ENCODE measurements at places on chromosomes 7 and 10.

DNA sequence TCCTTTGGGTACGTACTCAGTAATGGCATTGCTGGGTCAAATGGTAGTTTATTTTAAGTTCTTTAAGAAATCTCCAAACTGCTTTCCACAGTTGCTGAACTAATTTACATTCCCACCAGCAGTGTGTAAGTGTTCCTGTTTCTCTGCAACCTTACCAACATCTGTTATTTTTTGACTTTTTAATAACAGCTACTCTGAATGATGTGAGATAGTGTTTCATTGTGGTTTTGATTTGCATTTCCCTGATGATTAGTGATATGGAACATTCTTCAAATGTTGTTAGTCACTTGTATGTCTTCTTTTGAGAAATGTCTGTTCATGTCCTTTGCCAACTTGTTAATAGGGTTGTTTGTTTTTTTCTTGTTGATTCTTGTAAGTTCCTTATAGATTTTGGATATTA is 558.9 kb downstream of the SH2D4B start:
- no peak for DNase-seq

DNA sequence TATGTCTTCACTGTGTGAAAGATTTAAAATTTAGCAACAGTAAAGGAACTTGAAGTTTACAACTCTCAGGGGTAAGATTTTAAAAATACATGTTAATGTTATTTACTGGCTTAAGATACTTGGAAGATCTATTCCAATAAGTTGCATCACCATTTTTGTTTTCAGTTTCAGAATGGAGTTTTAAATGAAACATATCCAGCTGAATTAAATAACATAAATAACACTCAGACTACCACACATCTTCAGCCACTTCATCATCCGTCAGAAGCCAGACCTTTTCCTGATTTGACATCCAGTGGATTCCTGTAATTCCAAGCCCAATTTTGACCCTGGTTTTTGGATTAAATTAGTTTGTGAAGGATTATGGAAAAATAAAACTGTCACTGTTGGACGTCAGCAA is 44.3 kb downstream of the AHR start:
- no peak for DNase-seq

DNA sequence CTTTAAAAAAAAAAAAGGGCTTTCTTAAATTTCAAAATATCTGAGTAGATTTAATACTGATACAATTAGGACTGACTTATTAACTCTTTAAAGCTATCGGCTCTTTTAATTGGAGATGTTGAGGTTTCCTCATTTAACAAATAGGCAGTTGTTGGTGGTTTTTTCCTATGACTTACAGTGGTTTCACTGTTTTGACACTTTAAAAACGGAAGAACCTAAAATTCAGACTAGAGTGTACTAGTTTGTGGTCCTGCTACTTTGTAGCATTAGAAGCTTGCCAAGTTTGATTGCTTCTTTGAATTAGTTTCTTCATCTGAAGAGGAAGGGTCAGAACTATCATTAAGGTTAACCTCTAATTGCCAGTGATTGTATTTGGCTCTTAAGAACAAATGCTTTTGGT is 27.7 kb downstream of the CUL1 start:
- DNase-seq, result no peak

GRCh38 chr7:155889636-155890511 is 77.6 kb upstream of the SHH start:
- no peak for DNase-seq

GRCh38 chr7:46572691-46573090 is 651.6 kb upstream of the IGFBP3 start:
- DNase-seq, result no peak

DNA sequence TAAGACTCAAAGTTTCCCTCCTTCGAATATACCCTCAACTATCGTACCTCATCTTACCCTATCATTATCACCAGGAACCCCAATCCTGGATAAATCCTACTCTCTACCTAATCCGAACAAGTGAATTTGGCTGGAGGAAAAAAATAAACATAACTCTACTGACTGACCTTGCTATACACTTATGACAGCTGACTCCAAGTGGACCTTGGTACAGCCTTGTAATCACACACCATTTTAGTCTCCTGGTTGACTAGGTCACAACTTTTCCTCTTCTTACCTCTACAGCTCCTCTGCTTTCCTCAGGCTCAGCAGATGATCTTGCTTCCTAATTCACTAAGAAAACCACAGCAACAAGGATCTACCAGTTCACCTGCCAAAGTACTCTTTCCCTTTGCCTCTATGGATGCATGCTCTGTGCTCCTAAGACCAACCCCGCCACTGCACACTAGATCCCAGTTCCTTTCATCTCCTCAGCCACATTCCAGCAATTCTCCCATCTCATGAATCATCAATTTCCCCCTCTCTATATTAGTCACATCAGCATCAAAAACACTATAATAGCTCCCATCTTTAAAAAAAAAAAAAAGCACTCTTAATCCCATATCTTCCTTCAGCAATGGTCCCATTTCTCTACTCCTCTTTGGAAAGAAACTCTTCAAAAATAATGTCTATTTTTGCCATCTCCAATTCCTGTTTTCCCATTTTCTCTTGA is 35.5 kb downstream of the COA1 start:
- DNase-seq, result no peak

DNA sequence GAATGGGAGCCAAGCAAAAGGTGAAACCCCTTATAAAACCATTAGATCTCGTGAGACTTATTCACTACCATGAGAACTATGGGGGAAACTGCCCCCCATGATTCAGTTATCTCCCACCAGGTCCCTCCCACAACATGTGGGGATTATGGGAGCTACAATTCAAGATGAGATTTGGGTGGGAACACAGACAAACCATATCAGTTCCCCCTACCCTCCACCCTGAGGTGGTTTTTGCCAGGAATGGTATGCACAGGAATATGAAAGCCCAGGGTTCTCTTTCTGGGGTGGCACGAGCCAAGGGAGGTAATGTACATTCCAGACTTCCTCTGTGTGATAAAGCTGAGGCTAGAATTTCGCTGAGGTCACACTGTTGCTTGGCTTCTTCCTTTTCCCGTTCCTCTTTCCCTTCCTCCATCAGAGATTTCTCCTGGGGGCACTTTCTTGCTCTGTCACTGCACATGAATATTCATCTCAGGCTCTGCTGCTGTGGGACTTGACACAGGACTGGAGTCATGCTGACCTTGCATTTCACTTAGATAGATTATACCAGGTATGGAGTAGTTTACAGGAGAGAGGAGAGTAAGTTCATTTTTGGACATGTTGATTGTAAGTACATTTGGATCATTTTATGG is 347.0 kb upstream of the MTPN start:
- no peak for DNase-seq

DNA sequence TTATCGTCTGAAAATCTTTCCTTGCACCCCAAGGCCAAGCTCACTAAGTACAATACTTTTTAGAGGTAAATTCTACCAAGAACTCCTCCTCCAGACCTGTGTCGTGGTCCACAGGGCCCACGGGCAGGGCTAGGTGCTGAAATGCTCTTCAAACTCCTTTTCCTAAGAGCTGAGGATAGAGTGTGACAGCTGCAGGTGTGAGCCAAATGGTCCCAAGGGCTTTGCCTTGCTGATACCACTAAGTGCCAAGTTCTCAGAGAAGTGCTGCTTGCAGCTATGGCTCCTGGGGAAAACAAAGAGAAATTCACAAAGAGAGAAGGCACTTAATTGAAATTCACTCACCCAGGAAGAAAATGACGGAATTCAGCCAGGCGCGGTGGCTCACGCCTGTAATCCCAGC is 868.9 kb upstream of the AUTS2 start:
- no peak for DNase-seq

- DNase-seq, result no peak
Measured at GRCh38 chr10:48634984-48635557, 30.2 kb upstream of the ARHGAP22 start.

DNA sequence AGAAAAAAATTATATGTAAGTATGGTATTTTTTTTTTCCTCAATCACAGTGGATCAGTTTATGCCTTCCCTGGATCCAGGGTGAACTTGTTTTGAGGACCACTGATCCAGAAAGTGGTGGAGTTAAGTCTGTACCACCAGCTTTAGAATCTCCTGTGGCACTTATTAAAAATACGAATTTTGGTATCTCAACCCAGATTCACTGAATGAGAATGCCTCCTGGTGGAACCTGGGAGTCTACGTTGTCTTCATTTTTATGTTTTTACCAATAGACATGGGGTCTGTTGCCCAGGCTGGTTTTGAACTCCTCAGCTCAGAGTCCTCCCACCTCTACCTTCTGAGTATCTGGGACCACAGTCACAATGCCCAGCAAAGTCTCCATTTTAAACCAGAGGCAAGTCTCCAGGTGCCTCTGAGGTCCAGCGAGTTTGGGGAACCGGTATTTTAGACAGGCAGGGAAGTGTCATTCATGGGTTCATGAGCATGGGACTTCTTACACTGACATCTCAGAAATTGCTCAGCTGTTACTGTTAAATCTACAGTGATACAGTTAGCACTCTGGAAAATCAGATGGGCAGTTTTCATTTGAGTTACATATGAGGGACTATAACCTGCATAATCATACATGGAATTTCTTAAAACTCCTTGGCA is 200.9 kb downstream of the AUTS2 start:
- DNase-seq, result no peak

DNA sequence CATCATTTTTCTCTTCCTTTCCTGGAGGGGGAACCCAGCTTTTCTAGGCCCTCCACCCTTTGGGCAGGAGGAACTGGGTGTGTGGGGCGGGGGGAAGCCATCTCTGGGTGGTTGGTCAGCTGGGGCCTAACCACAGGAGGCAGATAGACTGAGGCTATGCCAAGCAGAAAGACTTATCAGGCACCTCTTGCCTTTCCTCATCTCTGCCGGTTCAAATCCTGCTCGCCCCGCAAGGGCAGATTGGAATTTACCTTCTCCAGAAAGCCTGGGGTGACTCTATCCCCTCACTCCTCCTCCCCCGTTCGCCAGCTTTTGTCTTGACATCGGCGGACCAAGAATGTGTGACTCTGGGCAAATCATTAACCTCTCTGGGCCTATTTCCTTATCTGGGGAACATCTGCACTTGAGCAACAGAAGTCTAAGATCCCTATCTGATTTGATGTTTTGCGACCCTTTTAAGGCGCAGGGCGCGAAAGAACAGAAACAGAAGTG is 584 bp upstream of the GARS1 start:
- DNase-seq, result no peak

DNA sequence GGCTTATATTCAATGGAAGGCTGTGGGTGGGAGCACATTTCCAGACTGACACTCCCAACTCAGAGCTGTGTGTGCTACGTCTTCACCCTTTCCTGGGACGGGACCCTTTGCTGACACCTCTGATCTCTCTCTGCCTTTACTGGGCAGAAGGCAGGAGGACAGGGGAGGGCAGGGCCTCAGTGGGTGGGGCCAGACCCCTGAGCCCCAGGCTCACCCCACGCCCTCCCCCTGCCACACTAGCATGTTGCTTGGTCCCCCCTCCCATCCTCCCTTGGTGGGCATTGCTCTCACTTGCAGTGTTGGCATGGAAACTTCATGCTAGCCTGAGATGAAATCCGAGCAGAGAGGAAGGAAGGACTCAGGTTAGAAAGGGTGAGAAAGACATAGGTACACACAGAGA is 18.4 kb downstream of the TMEM273 start:
- no peak for DNase-seq

DNA sequence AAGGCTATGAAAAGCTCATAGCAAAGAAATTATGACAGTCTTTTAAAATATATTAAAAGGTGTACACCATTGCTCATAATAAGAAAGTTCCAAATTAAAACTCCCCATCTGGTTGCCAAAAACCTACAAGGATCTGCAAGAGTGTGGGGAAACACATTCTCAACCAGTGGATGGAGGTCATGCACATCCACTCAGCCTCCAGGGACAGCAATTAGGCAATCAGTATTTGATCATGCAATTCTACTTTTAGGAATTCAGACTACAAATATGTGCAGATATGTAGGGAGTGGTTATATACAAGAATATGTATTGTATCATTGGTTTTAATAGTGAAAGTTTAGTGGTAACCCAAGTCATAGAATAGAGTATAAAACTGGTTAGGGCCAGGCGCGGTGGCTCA is 157.8 kb downstream of the FGFR2 start:
- DNase-seq, result no peak

GRCh38 chr10:130956251-130956650 is 355.3 kb downstream of the TCERG1L start:
- no peak for DNase-seq

DNA sequence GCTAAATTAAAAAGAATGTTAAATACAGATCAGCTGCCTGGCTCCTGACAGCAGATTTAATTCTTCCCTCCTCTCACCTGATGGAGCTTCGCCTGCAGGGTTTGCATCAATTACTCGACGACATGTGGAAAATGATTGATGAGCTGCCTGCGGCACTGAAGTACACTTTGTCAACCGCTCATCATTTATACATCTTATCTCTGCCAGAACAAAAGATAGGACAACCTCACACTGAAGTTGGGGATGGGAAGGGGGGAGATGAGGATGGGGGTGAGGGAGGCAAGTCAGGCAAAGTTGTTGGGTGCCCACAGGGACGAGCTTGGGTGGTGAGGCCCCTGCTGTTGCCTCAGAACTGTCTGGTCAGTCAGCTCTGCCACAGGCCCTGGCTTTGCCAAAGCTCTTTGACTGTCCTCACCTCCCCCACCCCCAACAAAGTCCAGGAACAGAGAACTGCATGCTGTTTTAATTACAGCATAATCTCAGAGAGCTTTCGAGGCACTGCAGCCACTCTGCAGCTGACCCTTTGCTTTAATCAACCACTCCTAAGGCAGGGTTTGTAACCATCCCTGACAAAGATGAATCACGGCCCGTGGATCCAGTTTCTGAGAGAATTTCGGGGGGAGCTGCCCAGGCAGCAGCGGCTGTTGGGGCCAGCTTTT is 702.3 kb downstream of the LRMDA start:
- DNase-seq, result no peak

- DNase-seq, result no peak
Measured at GRCh38 chr7:45387837-45388236, 186.3 kb upstream of the ADCY1 start.

- DNase-seq, result no peak
Measured at GRCh38 chr7:30411173-30411572, 67.4 kb downstream of the NOD1 start.

GRCh38 chr7:21566094-21566493 is 23.3 kb downstream of the DNAH11 start:
- no peak for DNase-seq

- DNase-seq, result no peak
Measured at GRCh38 chr10:109067031-109067430, 856.3 kb downstream of the XPNPEP1 start.
